SK-N-DZ (cell line): ENCODE measurements at places on chromosomes 1 and 21.

DNA sequence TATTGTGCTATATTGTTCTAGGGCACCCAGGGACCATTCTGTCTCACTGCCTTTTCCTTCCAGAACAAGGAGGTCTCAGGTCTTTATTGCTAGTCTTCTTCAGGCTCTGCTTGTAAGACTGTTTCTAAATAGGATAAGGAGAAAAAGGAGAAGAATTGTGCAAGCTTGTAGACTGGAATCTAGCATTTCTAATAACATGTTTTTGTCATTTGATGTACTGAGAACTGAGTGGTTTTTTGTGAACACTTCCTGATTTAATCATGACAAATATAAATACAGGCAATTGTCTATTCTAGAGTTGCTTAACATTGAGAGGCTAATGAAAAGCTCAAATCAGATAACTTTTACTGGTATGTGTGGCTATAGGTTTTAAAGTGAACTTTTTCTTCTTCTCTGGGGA lies 77.6 kb downstream of the CLIC4 start:
- DNase-seq, result no peak

DNA sequence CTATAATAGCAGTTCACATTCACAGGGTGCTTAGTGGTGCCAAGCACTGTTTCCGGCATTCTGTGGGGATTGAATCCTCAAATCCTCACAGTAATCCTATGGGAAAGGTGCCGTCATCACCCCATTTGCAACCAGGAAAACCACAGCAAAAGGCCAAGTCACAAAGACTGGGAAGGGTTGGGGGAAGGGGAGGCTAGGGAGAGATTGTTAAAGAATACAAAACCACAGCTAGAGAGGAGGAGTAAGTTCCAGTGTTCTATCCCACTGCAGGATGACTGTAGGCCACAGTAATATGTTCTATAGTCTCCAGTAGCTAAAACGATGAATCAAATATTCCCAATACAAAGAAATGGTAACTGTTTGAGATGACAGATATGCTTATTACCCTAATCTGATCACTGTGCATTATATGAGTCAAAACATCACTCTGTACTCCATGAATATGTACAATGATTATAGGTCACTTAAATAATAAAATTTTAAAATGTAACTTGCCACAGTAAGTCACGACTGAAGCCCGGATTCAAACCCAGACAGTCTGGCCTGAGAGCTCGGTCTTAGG lies 256.8 kb downstream of the TOMM20 start:
- no peak for DNase-seq

DNA sequence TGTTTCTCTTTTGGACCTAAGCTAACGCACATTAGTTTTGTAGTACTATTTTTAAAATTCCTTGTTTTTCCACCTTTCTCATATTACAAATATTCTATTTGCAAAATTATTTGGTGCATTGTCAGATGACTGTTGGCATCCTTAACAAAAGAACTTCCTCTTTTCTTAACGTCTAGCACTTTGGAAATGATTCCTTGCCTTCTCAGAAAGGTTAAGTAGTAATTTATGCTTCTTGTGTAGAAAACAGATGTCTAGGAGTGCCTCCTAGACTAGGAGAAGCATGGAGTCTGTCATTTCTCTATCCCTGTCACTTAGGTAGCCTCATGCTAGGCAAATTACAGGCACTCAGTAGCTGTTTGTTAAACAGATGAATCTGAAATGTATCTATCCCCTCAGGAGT lies 64.4 kb downstream of the HSPA13 start:
- peak; percentile 19 for DNase-seq

DNA sequence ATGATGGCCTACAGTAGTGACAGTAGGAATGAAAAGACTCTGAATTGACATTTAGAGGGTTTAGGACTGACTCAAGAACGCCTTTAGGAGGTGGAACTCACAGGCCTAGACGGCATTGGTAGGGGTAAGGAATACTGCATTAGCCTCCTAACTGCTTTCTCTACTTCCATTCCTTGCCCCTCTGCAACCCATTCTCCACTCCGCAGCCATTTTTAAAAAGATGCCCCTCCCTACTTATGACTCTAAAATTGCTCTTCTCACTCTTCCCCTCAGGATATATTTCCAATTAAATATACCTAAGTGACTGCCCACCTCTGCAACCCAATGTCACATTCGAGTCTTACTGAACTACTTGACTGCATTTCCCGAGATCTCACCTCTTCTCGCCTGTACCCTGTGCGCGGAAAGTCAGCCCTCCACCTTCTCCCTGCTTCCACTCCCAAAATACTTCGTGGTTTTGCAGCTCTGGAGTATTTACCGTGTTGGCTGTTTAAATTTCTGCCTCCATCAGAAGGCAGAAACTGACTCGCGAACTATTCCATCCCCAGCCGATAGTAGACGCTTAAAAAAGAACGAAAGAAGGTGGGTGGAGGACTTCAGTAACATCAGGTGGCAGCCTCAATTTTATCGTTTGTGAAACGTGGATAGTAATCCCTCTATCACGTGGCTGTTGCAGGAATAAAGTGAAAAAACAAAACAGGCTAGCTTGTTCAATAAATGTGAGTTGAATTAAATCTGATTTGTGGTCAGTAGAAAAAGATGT lies 1.1 kb upstream of the YBX1 start:
- peak; percentile 4 for DNase-seq

GRCh38 chr21:38688068-38688467 lies 117.7 kb upstream of the ETS2 start:
- DNase-seq, result no peak

DNA sequence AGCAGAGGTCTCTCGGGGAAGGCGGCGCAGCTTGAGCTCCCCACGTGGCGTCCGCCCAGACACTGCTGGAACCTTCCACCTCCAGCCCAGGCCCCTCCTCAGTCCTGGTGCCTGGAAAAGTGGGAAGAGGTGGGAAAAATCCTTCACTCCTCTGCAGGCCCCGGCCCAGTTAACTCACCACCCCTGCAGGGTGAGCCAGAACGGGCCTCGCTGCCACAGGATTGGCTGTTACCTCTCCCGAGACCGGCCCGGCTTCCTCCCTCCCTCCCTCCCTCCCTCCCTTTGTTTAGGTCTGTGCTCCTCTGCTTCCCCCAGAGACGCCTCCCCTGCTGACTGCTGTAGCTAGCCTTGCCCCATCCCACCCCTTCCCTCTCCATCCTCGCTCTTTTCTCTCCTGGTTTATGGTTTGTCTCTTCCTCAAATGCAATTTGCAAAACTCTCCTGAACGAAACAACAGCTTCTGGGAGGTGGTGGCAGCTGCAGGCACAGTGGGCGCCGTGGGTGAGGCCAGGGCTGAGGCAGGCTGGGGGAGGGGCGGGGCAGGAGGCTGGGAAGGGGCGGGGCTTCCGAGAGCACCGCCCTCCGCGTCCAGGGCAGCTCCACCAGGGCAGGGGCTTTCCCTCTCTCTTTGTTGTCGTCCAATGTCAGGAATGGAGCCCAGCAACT lies 6.5 kb downstream of the CAPN9 start:
- DNase-seq, result peak; percentile 84

DNA sequence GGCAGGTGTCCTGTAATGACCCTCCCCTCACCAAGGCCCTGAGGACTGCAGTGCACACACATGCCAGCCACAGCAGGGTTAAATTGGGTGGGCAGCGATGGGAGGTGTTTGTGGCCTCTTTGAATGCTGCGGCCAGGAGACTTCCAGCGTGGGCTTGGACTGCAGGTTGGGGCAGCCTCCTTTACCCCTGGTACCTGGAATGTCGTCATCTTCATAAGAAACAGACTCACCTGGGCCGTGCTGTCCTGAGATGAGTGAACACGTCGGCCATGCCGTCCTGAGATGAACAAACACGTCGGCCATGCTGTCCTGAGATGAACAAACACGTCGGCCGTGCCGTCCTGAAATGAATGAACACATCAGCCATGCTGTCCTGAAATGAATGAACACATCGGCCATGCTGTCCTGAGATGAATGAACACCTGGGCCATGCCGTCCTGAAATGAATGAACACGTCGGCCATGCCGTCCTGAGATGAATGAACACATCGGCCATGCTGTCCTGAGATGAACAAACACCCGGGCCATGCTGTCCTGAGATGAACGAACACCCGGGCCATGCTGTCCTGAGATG lies 50.1 kb upstream of the COL6A1 start:
- DNase-seq, result no peak

DNA sequence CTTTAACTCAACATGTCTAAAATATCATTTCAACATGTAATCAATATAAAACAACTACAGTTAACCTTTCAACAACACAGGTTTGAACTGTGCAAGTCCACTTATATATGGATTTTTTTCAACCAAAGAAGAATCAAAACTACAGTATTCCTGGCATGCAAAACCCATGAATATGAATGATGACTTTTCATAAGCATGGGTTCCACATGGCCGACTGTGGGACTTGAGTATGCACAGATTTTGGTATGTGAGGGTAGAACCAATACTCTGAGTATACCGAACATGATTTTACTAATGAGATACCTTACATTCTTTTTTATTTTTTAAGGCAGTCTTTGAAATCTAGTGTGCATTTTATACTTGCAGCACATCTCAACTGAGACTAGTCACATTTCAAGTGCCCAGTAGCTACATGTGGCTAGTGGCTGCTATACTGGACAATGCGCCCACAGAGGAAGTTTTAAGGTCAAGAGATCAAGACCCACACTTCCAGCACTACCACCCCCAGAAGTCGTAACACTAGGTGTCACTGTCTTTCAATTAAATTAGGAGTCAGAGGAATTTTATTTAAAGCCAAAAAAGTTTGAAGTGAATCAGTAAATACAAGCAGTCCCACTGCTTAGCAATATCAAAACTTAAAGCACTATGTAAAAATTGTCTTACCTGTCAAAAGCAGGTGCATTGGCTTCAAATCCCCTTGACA lies 40.0 kb downstream of the SYNJ1 start:
- DNase-seq, result no peak

- DNase-seq, result no peak
Measured at GRCh38 chr21:31235671-31236450, 108.2 kb downstream of the TIAM1 start.

DNA sequence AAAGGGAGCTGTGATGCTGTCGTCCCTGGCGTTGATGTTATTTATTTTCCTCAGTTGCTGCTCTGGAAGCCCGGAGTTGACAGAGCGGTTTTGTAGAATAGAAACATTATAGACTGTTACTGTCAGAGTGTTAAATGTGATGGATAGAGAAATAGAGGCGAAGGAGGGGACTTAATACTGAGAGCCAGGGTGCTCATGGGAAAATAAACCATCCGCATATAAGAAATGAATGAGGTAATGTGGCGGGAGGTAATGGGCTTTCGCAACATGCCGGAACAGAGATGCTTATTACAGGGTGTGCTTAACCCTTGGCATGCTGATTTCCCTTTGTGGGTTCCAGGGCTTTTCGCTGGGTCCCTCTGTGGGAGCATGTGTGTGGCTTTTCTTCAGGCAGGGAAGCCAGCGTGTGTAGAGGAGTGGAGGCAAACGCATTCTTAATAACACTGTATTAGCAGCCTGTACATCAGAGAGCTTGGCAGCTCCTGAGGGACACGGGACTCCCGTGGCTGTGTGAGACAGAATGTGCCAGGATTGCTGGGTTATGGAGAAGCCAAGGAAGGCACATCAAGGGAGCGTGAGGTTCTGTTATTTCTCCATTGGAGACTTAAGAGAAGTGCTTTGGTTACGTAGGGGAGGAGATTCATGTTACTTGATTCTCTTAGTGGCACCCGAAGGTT lies 141.0 kb downstream of the PBX1 start:
- no peak for DNase-seq
